ENCODE measurements at places on chromosomes 1 and 21.

DNA sequence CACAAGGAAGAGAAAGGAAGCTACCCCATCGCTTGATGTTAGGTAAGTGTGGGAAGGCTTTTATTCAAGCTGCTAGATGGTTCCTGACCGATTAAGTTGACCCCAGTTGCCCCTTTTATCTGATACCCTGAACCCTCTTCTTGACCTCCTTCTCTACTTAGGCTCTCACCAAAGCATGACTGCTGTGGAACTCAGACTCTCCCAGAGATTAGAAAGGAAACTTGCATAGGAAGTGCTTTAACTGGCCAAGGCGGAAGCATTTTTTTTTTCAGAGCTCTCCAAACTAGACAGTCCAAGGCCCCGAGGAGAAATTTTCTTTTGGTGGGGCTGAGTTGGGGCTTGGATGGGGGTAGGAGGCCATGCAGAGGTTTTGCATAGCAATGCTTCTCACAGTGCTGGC is 101.3 kb upstream of the USP24 start:
- DNase-seq: no peak

DNA sequence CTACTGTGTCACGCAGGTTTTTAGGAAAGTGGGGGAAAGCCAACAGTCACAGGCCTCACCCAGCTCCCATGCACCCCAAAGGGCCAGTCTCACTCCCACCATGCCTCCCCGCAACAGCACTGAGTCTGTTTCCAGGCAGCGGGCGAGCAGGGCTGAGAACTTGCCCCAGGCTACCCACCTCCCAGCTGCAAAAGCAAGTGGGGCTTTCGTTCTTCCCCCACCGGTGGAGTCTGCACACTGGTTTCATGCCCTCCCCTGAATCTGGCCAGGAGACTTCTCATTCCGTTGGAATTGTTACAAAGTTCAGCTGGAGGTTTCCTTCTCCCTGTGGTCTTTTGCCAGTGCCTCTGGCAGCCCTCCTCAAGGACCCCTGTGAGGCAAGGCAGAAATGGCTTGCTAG is 53.6 kb upstream of the KCNJ15 start:
- no peak for DNase-seq

DNA sequence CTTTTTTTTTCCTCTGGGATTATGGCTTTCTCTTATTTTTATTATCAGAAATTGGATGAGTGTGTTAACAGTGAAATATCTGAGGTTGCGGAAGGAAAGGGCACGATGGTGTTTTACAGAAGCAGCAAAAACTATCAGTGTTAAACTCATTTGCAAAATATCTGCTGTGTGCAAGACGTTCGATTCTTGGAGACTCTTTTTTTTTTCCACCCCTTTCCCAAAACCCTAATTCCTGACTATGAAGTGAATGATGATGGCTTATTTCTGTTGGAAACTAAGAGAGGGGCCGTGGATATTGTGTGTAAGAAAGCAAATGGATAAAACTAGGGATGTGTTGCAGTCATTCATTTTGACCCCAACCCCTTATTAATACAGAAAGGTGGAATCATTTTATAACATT is 677 bp downstream of the NCAM2 start:
- no peak for DNase-seq

- DNase-seq: no peak
Observed at GRCh38 chr1:65360648-65361047, 51.3 kb downstream of the DNAJC6 start.

GRCh38 chr1:76928522-76928921 is 61.2 kb downstream of the ST6GALNAC5 start:
- no peak for DNase-seq

Data from MG63 (cell line).